ENCODE measurements at places on chromosomes 2 and 18. TPM values are rescaled to one million over a fixed set of nuclear protein-coding genes. Genes with fewer than 3 reads are reported as not detected.

GPR45 gene
- not detected for total RNA-seq

CDH2 gene
- total RNA-seq: 285 TPM

NCKAP1 gene
- total RNA-seq: 213 TPM

- no peak for DNase-seq
Measured at GRCh38 chr2:96239091-96239490, 26.7 kb downstream of the TMEM127 start.

DNA sequence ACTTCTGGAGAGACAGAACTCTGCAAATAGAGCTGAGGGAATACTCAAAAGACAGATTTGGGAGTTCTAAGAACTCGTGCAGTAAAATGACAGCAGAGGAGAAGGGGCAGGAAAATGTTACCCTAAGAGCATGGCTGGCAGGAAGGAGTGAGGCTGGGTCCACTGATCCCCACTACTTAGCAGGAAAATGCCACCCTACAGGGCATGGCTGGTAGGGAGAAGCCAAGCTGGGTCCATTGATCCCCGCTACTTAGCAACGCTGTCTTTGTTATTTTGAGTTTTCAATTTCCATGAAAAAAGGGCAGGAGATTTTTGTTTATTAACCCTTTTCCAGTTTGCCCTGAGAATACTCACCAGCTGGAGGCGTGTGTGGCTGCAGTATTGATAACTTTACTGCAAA is 100.3 kb upstream of the TMEM200C start:
- DNase-seq: no peak

DNA sequence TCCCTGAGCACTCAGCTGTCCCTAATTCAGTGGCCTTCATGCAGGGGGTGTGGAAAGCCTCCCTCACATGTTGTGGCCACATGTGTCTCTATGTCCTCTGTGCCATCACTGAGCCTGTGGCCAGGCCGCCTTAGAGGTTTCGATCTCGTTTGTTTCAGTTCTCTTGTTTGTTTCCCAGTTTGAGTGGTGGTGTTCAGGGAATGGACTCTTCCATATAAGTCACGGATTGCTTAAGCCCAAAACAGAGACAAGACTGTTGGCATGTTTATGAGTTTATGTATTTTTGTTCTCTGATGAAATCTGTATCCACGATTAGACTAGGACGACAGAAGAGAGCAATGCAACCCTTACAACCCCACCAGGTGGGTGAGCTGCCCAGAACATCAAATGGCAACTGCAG is 134.5 kb downstream of the CCBE1 start:
- no peak for DNase-seq

DNA sequence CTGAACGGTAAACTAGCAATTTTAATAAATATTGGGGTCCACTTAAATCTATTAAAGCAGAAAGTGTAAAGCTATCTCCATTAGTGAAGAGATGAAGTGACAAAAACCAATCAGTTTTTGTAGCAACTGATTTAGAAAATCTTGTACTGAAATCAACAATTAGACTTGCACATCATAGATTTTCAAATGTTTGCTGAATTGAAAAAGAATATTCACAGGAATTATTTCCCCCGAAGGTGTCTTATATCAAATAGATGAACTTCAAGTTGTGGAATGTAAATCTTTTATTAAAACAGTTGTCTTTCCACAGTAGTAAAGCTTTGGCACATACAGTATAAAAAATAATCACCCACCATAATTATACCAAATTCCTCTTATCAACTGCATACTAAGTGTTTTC is 48.7 kb downstream of the ATIC start:
- no peak for DNase-seq

All from A172 (cell line).